ENCODE measurements at places on chromosomes 16 and 17.

DNA sequence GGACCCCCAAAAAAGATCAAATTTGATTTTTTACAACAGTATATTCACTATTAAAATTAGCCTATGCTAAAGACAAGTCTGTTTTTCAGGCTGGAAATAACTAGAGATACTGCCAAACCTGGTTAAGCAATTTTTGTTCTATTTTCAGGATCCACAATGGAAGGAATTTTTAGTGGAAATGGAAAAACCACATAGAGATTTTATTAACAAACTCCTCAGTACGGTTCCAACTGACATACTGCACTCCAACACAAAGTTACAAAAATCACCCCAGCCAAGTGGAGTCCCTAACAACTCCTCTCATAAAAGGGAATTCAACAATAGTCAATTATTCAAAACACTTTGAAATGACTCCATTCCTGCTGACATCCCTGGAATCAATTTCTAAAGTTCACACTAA, 101.6 kb upstream of the TOB1 start:
- DNase-seq, result no peak

- DNase-seq, result no peak
These were observed 219.1 kb upstream of the IRX3 start for GRCh38 chr16:54505549-54506213.

DNA sequence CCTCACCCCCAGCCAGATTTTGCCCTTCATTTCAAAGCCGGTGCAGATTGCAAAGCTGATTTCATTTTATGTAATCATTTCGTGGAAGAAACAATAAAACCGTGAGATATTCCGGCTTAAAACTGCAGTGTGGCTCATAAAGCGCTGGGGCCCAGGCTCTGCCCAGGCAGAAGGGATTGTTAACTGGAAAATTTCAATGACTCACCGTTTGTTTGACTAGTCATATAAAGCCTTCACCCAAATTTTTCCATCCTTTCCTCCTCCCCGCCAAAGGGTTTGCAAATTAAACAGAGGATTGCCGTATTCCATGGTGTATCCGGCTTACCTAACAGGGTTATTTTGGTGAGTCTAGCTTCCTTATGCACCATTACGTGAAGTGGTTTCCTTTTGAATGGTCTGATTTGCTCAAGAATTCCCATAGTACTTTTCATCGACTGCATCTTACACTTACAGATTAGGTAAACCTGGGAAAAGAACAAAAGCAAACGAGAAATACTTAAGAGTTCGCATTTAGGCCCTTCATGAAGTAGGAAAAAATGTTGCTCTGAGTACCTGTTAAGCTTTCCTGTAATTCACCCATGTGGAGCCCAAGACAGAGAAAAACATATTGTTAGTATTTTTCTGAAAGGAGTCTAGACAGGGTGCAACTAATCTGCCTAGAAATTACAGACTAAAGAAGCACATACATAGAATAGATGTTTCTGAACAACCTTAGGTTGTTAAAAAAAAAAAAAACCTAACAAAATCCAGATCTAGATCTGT, 949 bp upstream of the GSPT1 start:
- DNase-seq, result no peak

DNA sequence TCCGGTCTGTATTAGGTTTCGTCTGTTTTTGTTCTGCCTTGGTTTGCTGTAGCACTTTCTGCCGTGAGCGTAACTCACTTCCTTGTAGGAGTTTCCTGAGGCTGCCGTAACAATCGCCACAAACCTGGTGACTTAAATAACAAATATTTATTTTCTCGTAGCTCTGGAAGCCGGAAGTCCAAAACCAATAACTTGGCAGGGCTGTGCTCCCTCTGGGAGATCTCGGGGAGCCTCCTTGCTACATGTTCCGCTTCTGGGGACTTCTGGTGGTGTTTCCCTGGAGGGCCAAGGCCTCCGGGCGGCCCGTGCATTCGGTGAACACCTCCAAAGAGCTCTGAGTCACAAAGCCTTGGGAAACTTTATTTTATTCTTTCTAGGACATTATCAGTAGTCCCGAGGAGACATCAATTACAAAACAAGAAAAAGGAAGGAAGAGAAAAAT, 6.8 kb upstream of the WDR45B start:
- no peak for DNase-seq

DNA sequence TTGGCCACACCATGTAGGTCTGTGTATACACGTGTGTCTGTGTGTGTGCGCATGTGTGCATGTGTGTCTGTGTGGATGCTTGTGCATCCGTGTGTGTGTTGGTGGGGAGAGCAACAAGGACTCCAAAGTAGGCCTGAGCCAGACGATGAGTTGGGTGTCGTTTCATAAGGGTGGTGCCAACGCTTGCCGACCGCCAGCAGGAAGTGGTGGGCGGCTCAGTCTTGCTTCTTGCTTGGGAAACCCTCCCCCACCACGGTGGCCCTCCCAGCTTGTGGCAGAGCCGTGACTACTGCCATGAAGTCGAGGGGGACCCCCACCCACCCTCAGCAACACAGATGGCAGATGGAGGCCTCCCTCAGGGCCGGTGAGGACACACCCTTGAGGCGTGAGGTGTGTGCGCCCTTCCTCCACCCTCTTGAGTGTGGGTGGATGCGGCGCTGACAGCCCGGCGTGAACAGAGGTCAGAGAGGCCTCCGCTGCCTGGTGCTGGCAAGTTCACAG, 17.5 kb downstream of the SBK1 start:
- DNase-seq, result peak; percentile 65

DNA sequence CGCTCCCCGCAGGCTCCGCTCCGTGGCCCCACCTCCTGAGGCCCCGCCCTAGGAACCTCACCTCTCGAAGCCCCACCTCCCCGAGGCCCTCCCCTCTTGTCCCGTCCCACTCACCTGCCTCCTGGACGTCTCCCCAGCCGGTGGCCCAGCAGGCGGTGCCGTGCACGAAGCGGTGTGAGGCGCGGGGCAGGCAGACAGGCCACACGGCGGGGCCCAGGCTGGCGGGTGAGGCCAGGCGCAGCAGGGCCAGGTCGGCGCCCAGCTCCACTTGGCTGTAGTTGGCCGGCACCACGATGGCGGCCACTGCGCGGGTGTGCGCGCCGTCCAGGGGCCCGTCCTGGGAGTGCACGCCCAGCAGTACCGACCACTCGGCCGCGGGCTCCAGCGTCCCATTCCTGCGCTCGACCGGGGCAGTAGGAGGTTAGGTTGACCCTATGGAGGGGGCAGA, 1.6 kb downstream of the PRSS36 start:
- no peak for DNase-seq

DNA sequence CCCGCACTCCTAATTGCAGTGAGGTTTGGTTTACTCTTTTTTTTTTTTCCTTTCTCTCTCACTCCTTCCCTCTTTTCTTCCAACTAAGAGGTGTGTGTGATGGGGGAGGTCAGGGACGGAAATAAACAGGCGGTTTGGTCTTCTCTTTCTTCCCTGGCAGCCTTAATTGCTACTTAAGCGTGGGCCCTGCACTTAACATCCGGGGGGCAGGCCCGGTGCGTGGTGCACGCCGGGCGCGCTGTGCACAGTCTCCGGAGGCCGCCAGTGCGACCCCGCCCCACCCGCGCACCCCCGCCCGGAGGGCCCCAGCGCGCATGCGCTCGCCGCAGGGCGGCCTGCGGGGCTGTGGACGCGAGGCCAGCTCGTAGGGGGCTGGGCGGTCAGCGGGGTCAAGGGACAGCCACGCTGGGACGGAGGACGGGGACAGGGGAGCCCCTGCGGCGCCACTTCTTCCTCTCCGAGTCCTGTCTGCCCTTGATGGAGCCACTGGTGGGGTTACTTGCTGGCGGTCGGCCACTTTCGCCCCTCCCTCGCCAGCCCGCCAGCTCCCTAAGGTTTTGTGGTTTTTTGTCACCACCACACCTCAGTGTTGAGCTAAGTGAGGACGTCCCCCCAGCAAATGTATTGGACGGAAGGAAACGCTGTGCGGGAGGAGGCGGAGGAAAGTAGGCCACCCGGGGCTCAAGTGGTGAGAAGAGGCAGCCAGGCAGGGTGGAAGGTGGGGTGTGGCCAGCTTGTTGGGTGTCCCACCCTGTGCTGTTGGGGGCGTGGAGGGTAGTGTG, 120.9 kb downstream of the MRM1 start:
- peak; percentile 68 for DNase-seq
